ENCODE measurements at places on chromosomes 1 and 21. TPM values are rescaled to one million over a fixed set of nuclear protein-coding genes. Genes with fewer than 3 reads are reported as not detected.

The FCRL6 gene
- not detected for total RNA-seq

The DNAJC6 gene
- total RNA-seq: 8.3 TPM

The DPYD gene
- total RNA-seq: 1.4 TPM

The SLC9C2 gene
- not detected for total RNA-seq

The C2CD4D gene
- total RNA-seq: 1.3 TPM

GRCh38 chr1:107076841-107077240, 20.4 kb downstream of the PRMT6 start:
- peak; percentile 78 for DNase-seq

DNA sequence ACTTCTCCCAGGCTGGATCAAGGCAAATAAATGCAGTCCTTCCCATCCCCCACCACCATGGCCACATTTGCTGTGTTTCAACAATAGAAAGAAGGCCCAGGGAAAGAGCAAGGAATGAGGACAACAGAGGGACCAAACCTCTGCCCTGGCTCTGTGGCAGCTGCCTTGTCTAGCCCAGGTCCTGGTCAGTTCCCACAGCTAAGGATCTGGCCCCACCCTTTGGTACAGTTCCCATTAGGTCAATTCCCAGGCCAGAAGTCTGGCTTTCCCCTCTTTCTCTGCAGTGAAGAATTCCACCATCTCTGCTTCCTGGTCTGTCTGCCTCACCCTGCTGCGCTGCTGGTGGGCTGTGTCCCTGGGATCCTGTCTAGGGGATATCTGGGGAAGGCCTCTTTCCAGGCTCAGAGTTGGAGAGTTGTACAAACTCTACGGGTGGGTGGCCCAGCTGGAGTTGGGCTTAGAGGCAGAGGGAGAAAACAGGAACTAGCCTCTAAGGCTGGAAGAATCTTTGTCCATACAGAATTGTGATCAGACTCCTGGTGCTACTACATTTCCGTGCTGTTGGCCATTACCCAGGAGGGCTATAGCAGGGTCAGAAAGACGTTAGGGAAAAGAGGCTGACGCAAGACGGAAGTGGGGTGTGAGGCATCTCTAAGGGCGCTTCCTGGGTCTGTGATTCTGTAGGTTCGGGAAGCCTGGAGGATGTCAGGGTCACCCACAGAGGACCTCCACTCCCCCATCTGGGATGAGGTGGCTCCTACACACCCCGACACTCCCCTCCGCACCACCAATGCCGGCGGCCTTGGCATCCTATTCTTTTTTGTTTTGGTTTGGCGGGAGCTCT, 953 bp upstream of the NDUFS2 start:
- no peak for DNase-seq

- no peak for DNase-seq
These were observed 47.2 kb downstream of the S1PR1 start for GRCh38 chr1:101284021-101284420.

DNA sequence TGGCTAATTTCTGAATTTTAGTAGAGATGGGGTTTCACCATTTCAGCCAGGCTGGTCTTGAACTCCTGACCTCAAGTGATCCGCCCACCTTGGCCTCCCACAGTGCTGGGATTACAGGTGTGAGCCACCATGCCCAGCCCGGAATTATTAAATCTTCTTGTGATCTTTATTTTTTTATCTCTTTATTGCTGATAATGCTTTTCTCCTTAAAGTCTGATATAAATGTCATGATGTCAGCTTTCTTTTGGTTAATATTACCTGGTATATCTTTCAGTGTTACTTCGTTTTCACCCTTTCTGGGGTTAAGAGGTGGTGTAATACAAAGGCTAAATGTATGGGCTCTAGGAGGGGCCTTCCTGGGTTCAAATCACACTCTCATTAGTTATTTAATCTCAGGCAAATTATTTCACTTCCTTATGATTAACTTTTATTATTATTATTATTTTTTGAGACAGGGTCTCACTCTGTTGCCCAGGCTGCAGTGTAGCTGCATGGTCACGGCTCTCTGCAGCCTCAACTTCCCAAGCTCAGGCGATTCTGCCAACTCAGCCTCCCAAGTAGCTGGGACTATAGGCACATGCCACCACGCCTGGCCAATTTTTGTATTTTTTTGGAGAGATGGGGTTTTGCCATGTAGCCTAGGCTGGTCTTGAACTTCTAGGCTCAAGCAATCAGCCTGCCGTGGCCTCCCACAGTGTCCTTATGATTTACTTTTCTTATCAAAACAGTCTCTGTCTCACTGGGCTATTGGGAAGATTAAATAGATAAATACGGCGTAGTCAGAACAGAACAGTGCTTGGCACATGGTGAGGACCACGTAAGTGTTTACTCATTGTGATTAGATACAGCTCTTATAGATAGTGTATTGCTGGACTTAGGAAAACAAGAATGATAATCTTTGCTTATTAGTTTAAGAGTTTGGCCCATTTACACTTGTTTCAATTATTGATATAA, 216.5 kb downstream of the URB2 start:
- no peak for DNase-seq

DNA sequence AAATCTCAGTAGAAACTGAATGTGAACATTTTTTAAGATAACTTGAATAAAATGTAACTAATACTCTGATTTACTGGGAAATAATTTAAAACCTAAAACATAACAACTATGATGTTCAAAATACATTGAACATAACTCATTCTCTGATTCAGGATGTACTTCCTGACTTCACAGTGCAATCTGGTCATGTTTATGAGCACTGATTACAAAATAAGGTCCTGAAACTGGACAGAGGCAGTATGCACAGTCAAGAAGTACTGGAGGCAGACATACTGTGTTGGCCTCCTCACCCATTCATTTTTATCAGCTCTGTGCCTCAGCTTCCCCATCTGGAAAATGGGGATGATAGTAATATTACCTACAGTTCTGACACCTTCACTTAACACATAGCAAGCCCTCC, 651.3 kb downstream of the PTPRC start:
- DNase-seq: no peak

Data from kidney epithelial cell (primary cell).